Astrocyte of the cerebellum (primary cell): ENCODE measurements at places on chromosomes 3 and 15.

DNA sequence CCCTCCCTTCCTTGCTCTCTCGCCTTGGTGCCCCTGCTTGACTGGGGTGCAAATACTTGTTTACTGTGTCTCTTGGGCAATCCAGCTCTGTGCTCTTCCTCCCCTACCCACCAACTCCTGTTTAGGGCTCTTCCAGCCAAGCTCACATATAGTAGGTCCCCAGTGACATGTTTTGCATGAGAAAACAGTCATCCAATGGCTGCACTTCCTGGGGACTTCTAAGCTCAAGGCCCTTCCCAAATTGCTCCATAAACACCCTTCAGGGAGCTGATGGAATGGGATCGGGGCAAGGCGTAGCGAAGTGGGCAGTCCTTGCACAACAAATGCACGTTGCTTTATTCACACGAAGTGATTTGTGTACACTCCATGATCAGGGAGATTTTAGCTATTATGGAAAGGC, 9.4 kb upstream of the COPG1 start:
- no peak for DNase-seq

DNA sequence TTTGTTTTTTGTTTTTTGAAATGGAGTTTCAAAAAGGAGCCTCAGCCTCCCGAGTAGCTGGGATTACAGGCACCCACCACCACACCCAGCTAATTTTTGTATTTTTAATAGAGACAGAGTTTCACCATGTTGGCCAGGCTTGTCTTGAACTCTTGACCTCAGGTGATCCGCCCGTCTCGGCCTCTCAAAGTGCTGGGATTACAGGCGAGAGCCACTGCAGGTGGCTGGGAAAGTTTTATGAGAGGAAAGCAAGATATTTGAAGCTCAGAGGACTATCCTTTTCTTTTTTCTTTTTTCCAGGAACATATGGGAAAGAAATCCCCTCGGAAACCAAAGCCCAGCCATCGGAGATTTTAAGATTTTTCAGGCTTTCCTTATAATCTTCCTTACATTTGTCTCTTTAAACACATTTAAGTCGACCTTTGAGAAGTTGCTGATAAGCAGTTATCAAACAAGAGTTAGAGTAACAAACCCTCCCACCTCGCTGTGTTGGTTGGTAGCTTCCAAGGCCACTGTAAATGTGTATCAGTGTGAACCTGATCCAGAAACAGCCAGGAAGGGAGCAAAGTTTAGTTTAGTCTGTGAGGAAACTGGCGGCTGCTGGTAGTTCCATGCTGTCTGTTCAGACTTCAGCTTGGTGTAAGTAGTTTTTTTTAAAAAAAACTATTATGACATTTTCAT, 34.5 kb upstream of the MAP3K13 start:
- DNase-seq, result no peak

GRCh38 chr3:152350776-152351175, 82.0 kb downstream of the MBNL1 start:
- no peak for DNase-seq

DNA sequence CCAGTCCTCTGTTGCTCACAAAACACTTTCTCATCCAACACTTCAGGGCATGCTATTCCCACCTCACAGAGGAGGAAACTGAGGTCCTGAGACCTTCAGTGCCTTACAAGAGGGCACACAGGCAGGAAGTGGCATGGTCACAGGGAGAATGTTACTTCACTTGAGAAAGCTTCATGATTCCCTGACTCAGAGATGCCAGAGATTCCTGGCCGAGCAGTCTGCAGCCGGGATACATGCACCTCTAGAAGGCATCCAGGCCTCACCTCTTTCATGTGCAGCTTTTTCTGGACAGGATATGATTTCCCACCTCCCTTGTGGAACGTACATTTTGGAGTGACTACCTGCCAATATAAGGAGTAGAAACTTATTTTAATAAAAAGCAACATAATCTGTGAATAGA, 2.8 kb upstream of the SST start:
- DNase-seq, result no peak

GRCh38 chr3:141286856-141287255, 55.2 kb downstream of the PXYLP1 start:
- no peak for DNase-seq

DNA sequence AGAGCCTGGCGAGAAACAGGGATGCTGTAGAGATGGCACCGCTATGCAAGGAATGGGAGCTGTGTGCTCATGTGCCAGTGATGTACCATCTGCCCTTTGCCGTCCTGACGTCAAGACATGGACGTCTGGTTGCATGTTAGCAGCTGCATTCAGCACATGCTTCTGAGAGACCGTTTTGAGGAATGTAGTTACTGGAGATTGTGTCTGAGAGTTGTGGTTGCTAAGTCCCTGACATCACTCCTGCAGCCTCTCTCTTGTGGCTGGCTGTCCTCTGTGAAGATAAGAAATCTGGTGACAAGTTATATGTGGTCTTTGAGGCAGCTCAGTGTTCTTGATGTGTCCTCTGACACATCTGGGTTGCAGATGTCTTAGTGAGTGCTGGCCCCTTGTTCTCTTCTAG, 165.1 kb downstream of the APBA2 start:
- no peak for DNase-seq

- DNase-seq, result no peak
Measured at GRCh38 chr15:24269166-24269571, 406.4 kb upstream of the NPAP1 start.

DNA sequence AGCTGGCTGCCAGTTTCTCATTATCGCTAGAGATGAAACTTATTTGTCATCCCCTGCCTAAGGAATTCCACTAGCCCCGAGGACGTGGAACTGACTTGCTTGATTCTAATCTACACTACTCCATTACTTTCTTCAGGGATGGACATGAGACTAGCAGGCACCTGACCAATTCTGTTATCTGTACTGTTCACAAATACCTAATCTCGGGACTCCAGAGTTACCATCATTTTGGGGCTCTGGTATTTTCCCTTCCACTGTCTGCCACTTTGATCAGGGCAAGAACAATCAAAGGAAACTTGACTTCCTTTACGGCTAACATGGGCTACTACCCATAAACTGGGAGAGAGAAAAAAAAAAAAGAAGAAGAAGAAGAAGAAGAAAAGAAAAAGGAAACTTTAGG, 27.8 kb downstream of the BMF start:
- no peak for DNase-seq

DNA sequence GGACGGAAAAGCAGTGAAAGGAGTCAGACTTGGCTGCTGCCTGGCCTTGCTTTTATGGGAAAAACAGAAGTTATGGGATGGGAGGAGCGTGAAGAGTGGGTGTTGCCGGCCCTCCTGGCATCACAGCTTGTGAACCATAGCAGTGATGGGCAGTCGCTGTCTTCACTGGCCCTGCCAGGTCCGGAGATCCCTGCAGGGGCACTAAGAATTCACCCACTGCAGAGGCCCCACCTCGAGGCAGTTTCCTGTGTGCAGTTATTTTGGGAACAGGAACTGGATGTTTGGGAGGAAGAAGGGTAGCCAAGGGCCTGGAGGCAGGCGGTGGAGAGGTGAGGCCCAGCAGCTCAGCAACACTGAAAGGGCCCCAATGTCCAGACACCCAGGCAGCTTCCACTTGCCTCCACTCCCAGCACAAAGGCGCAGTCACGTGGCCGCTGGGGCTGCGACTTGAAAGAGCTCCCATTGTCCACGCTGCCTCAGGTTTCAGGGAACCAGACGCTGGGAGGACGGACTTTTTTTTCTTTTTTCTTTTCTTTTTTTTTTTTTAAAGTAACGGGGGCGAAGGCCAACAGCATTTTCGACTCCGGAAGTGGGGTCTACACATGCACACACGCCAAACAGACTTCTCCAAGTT, 255.6 kb downstream of the ZNF621 start:
- DNase-seq, result no peak

DNA sequence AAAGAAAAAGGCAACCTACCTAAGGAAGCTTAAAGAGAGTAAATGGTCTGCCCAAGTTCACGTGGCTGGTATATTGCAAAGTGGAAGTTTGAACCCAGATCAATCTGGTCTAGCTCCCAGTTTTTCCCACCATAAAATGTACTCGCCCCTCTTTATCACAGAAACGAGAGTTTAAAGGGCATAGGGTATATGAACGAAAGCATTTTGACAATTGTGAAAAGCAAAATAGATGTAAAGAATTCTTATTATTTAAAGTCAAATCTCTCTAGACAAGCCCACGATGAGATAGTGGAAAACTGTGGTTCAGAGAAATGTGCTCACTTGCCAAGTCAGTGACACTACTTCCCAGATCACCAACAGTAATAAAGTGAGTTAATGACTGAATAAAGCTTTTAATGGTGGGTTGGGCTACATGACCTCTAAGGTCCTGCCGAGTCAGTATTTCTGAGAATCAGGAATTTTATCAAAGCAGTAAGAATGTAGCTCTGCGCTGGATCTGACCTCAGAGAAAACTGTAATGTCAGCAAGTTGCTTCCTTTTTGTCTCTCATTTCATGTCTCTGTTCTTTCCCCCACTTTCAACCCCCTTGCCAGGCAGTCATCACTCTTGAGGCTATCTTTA, 23.3 kb upstream of the NEO1 start:
- DNase-seq, result no peak

DNA sequence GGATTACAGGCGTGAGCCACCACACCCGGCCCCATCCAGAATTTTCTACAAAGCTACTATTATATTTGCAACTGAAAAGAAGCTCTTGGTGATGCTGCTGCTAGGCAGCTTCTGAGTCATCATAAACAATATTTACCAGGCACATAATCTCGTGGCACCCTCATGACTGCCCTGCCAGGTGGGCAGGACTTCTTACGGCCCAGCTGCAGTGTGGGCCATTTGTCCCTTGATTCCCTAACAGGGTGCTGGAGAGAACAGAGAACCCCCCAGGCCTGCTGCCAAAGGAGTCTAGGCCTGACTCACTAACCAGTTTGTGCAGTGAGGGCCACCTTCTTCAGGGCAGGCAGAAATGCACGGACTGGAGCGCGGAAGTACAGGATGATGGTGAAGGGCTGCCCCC, 4.9 kb downstream of the EPB42 start:
- DNase-seq, result no peak

- DNase-seq, result no peak
Measured at GRCh38 chr15:41876007-41876406, 17.8 kb downstream of the SPTBN5 start.

DNA sequence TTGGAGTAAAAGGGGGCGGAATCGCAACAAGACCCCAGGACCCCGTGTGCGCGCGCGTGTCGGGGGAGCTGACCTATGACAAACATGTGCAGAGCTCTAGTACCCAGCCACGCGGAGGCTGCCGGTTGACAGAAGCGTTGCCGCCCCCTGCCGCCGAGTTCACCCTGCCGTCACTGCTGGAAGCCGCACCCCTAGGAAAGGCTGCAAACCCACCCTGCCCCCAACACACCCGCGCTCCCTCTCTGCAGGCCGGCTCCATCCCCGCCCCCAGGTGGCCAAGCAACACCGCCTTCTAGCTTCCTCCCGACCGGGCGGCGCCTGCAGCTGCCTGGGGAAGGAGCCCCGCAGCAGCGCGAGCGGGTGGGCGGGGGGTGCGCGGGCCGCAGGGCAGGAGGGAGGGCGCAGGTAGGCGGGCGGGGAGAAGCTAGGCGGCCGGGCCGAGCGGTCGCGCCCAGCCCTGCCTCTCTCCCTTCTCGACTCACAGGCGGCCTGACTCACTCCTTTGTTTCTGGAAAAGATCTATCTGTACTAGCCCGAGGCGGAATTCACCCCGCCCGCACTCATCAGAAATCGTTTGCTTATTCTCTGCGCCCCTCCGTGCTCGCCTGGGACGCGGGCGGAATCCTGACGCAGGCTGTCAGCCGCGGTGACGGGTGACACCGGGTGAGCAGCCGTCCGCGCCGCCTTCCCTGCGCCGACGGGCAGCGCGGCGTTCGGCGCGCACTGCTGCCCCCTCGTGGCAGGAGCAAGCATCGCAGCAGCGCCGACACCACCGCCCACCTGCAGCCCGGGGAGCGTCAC, 160.8 kb downstream of the GAP43 start:
- DNase-seq, result peak; percentile 50

- no peak for DNase-seq
Measured at GRCh38 chr3:169128579-169128978, 534.9 kb downstream of the MECOM start.

- no peak for DNase-seq
Measured at GRCh38 chr3:139121513-139122220, 77.0 kb upstream of the PRR23C start.

DNA sequence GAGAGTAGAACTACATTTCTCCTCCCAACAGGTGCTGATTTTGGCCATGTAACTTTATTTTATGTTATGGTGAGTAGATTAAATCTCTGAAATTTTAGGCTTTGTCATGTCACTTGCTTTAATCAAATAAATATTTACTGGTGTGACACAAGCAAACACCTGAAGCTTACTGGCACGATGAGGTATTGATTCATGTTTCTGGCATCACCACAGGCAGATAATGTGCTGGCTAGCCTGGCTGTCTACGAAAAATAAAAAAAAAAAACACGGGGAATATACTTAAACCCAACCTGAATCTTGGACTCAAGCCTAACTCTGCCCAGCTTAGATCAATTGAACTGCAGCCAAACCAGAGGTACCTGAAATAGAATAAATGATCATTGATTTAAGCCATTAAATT, 65.6 kb upstream of the CADM2 start:
- DNase-seq, result no peak

DNA sequence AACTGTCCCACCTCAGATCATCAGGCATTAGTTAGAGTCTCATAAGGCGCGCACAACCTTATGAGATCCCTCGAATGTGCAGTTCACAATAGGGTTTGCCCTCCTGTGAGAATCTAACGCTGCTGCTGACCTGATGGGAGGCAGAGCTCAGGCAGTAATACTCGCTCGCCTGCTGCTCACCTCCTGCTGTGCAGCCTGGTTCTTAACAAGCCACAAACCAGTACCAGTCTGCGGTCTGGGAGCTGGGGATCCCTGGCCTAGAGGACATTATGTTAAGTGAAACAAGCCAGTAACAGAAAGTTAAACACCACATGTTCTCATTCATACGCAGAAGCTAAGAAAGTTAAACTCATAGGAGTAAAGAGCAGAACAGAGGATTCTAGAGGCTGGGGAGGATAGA, 47.0 kb downstream of the MAP3K13 start:
- no peak for DNase-seq

DNA sequence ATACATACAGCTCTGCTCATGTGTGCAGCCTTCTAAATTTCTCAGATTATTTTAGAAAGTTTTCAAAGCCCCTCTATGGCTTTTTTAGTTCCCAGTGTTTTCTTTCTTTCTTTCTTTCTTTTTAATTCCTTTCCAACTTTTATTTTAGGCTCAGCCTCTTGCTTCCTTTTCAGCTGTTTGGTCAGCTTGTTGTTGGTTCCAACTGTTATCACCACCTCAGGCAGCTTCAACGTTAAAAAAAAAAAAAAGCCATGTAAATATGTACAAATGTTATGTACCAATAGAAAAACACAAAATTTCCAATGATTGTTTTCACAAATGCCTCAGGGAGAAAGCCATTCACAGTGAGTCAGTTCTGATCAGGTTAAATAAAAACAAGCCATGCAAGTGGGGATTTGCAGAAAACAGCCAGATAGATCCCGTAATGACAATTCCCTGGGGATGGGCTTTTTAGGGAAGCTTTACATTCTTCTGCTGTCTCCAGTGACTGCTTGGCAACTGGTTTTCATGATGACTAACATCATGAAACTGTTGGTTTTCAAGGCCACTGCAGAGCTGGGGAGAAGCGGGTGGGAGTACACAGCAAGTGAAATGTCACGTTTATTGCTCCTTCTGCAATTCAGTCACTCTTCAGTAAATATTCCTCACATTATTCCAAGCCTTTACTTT, 908.4 kb downstream of the EPHA3 start:
- DNase-seq, result peak; percentile 27

- DNase-seq, result no peak
Measured at GRCh38 chr15:69751566-69751965, 298.9 kb downstream of the RPLP1 start.
